SK-N-MC (cell line): ENCODE measurements at places on chromosomes 5 and 9.

DNA sequence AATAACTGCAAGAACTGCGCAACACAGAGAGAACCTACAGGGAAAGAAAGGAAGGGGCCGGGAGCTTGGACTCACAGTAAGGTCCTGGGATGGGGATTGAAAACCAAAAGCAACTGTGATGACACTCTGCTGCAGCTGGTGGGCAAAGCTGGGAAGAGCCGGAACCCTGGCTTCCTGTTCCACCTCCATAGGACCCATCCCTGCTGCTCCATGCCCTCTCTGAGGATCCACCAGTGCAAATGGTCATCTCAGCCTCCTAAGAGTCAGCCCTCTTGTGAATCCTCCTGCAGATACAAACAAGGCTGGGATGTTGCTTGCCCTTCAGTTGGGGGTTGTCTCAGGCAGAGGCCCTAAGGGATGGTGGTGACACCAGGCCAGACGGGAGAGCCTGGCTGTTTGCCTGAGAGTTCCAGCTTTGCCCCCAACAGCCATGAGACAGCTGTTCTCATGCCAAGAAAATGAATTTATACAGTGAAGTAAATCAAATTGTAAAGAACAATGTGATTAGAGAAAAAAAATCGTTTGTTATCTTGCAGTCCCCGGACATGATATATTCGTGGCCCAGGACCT lies 90.8 kb downstream of the TENT4A start:
- DNase-seq: no peak

- no peak for DNase-seq
Measured at GRCh38 chr5:100424017-100424416, 111.2 kb upstream of the FAM174A start.

- no peak for DNase-seq
Measured at GRCh38 chr9:28909526-28909925, 1336.2 kb upstream of the C9orf72 start.

DNA sequence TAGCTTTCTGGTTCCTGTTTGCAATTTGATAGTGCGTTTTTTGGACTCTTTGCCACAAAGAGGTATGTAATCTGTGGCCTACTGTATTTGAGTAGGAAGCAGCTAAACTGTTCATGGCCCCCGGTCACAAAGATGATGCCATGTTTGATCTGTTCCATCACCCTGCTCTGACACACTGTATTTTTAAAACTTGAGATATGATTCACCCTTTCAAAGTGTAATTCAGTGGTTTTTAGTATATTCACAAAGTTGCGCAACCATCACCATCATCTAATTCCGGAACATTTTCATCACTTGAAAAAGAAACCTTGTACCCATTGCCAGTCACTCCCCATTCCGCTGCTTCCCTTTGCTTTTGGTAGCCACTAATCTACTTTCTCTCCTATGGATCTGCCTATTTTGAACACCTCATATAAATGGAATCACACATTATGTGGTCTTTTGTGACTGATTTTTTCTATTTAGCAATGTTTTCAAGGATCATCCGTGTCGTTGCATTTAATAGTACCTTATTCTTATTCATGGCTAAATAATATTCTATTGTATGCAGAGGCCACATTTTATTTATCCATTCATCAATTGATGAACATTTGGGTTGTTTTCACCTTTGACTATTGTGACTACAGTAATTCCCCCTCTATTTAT lies 141.6 kb downstream of the NR3C1 start:
- no peak for DNase-seq

GRCh38 chr5:96657068-96657467 lies 5.1 kb upstream of the CAST start:
- DNase-seq: no peak

GRCh38 chr5:97042996-97043395 lies 99.4 kb downstream of the LIX1 start:
- DNase-seq: no peak
